ENCODE measurements at places on chromosomes 2 and 18.

DNA sequence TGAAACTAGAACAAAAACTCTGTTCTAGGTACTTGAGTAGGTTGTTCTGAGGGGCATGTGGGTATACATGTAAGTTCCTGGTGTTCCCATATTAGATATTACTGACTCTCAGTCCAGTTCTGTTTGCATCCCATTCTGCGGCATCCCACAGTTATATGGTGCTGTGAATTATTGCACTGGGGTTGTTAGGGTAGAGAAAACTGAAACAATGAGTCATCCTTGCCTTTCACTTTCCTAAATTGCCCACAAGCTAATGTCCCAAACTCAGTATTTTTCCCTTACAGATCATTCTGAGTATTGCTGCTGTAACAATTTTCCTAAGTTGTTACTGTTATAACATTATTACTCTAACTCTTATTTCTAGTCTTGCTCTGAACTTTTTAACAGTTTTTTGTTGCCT, 3.0 kb downstream of the WDR75 start:
- DNase-seq = no peak

DNA sequence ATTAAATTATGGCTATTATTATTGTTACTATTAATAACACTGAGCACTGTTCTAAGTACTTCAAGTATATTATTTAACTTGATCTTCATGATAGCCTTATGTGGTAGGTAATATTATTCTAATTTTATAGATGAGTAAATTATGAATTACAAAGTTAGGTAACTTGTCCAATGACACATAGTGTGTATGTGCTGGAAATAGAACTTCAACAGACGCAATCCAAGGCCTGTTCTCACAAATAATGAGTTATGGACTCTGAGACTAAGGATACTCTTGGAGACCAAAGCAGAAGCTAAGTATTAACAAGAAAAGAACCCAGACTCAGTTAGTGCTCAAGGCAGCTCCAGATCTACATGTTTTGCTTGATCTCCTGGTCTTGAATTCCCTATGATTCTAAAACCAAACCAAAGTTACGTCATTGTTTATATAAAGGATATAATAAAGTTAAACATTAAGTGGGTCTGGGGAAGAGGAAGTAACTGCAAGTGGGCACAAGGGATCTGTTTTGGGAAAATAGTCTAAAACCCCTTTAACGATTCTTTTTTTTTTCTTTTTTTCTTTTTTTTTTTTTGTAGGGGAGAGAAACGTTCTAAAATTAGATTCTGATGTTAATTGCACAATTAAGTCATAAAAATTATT, 211.3 kb downstream of the ERBB4 start:
- no peak for DNase-seq

DNA sequence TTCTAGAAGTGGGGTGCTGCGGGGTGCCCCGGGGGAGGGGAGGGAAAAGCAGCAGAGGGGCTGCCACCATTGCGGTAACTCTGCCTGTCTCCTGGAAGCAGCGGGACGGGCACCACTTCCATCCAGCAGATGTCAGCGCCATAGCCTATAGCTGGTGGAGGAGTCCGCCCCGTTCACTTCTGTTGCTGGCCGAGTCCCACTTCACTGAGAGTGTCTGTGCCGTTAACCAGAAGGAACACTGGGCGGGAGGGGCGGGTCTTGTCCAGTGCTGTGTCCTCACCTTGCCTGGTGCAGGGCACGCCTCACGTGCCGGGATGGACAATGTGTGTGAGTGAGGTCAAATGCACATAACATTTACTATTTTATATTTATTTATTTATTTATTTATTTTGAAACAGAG, 19.3 kb upstream of the ODC1 start:
- no peak for DNase-seq

DNA sequence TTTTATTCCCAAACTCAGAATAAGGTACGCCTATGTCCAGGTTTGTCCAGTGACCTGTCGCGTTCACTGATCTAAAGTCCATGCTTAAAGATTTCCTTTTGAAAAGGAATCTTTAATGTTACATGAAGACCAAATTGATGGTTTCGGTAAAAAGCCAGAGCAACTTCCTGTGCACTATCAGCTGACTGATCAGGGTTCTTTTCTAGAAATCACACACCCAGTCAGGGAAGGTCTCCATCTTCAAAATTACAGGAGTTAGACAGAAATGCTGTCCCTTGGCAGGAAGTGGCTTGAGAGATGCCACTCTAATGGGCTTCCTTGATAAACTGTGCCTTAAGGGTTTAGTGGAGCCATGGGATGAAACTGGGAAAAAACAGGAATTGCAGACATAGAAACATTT, 14.7 kb upstream of the ARHGAP25 start:
- DNase-seq = no peak

- no peak for DNase-seq
These were observed 46.7 kb upstream of the ATP5MC3 start for GRCh38 chr2:175228179-175228578.

Measured in amygdala (tissue), 56 donors.